Inflammatory macrophage treated with lipopolysaccharide for 4 hours (primary cell): ENCODE measurements at places on chromosomes 4 and X.

GRCh38 chrX:32408389-32408788 lies 803.0 kb downstream of the DMD start:
- peak; percentile 12 for DNase-seq

DNA sequence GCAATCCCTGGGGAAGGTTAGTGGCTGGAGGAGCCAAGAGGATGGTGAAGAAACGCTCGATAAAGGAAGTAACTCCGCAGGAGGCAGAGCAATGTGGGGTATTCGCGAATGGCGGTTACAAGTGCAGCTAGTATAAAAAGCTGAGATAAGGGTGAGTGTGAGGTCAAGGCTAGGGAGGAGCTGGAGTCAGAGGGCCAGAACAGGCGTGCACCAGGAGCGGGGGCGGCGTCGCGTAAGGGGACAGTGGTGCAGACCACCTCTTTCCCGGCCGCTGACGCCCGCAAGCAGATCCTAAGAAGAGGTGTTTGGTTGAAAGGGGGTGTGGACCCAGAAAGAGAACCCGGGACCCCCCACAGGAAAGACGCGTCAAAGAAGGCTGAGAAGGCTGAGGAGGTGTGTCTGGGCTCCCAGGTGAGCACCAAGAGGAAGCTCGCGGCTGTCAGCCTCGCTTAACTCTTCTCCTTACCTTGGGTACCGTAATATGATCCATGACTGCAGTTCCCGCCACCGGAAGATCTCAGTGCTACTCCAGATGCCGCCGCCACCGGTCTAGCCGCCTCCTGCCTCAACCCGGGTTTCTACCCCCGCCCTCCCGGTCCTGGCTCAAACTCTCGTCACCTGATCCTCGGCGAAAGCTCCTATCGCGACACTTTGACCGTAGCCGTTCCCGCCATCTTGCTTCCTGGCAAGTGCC lies at the start of gene MTMR8:
TSS of gene MTMR8 (minus strand) at position 579 of the 694 bp plus-strand sequence. CDS start at position 490, 89 bp downstream.
- DNase-seq, result peak; percentile 52

DNA sequence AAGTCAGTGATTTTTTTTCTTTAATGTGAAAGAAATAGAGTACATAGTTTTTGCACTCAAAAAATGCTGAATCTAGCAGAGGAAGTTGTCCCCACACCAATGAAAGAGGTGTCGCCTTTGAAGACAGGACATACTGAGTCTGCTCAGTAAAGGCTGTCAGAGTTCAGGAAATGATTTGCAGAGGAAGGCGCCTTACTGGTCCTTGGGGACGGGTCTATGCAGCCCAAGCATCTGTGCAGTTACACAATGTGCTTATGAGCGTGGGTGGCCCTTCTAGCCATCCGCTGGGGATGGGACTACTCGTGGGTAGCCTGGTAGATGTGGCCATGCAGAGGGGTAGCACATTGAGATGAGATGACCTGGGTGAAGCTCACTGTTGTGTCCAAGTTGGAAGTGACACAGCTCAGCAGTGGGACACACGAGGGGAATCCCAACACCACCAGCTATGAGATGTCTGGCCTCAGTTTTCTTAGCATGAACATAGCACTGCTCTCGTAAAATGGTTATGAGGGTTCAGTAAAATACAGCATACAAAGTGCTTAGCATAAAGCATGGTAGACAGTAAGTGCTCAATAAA lies 116.5 kb upstream of the RBPJ start:
- no peak for DNase-seq

GRCh38 chrX:44876086-44876485 lies 3.1 kb downstream of the KDM6A start:
- no peak for DNase-seq

GRCh38 chr4:11625211-11625610 lies 196.5 kb upstream of the HS3ST1 start:
- no peak for DNase-seq

DNA sequence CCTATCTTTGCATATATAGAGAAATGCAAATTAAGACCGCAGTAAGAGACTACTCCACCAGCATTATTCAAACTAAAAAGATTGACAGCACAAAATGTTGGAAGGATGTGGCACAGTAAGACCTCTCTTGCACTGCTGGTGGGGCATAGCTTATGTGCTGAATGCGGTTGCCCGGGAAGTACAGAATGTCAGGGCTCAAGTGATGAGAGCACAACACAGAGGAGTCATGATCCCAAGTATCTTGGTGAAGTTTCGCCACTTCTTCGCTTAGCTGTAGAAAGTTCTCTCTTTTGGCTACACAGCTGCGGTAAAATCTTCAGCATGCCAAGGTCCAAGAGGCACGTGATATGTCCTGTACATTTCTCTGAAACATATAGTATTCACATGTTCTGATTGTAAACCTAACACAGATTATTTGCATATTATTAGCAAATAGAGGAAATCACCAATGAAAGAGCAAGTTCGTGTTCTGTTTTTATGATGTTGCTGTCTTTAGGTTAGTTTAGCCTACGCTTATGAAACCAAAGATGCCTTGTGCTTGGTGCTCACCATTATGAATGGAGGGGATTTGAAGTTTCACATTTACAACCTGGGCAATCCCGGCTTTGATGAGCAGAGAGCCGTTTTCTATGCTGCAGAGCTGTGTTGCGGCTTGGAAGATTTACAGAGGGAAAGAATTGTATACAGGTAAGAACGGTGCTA lies 55.0 kb downstream of the HTT-AS start:
- DNase-seq, result peak; percentile 54

DNA sequence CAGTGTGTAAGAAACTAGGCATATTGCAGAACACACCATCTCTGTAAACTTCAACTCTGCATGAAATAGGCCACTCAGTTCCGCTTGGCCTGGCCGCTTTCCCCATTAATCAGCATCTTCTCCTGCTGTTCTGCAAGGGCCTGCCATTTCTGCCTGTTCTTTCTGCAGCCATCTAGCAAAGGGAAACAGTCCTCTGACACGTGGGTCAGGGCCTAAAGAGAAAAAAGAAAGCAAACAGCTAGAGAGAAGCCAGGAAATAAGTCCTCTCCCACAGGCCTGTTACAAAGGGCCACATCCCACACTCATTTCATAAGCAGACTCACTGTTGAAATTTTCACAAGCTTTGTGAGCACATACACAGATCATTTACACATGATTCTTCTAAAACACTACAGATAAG lies 130.1 kb downstream of the PDE5A start:
- DNase-seq, result peak; percentile 60

GRCh38 chr4:77681792-77682191 lies 76.2 kb downstream of the CXCL13 start:
- DNase-seq, result no peak

DNA sequence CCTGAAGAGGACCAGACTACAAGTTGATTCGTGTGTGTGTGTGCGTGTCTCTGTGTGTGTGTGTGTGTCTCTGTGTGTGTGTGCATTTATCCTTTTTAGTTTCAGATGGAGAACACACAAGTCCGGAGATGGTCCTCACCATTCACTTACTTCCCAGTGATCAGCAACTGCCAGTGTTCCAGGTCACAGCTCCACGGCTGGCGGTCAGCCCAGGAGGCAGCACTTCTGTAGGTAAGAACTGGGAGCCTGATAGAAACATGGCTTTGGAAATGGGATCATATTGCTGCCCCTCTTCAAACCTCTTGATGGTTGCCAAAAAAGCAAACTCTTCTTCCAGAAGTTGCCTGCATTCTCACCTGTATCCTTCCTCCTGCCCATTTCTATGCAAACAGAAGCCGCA lies 122.6 kb upstream of the ANXA3 start:
- no peak for DNase-seq

DNA sequence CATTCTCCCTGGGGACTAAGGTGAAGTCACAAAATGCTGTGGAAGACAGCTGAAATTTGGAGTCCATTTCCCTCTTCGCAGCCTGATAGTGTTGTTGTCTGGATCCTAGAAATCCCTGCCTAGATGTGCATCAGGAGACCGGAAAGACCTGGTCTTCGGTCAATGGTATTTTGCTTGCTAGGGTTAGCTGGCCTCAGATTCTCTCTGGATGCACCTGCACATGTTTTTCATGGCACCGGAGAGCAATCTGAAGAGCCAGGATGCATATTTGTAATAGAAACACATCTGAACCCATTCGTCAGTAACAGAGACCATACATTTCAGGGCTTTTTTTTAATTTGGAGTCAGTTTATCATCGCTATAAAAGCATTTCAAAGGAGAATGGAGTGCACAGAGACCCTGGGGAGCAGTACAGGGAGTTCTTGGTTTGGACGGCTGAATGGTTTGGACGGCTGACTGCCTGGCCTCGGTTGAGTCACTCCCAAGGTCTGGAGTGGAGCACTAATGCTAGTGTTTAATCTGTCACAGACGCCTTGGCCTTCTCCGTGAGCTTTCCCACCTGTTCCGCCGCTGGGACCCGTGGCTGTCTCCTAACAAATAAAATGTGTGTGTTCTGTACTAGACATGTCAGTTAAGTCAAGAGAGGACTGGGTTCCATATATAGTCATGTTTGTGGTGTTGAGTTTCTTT lies 7.5 kb upstream of the PDLIM3 start:
- DNase-seq, result no peak

DNA sequence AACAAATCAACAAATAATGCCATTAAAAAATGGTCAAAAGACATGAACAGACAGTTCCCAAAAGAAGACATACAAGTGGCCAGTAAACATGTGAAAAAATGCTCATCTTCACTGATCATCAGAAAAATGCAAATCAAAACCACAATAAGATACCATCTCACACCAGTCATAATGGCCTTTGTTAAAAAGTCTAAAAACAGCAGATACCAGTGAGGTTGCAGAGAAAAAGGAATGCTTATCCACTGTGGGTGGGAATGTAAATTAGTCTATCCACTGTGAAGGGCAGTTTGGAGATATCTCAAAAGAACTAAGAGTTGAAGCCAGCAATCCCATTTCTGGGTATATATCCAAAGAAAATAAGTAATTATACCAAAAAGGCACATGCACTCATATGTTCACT lies 668.1 kb upstream of the CPEB2 start:
- no peak for DNase-seq

- no peak for DNase-seq
Measured at GRCh38 chr4:165540206-165540830, 161.5 kb downstream of the CPE start.

DNA sequence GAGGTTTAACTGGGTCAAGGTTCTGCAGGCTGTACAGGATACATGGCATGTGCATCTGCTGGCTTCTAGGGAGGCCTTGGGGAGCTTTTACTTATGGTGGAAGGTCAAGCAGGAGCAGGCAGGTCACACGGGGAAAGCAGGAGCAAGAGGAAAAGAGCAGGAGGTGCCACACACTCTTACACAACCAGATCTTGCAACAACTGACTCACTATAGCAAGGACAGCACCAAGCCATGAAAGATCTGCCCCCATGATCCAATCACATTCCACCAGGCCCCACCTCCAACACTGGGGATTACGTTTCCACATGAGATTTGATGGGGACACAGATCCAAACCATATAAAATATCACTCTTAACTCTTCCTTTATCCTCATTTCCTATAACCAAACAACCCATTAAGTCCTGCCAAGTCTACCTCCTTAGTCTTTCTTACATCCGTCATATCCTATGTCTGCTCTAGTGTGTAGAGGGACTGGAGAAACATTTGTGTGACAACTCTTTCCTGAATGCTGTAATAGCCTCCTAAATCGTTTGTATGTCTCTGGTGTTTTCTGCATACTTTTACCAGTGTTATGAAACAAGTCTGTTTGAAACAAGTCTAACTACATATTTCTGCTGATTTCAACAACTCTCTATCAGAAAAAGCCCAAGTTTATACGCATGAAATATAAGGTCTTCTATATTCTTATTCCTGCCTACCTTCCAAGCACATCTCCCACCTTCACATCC lies 8.3 kb upstream of the RAP2C start:
- DNase-seq, result peak; percentile 29

GRCh38 chr4:126427853-126428252 lies 1113.1 kb downstream of the FAT4 start:
- no peak for DNase-seq

- DNase-seq, result no peak
Measured at GRCh38 chr4:87185146-87185870, 35.1 kb downstream of the KLHL8 start.

- peak; percentile 5 for DNase-seq
Measured at GRCh38 chrX:119236623-119237561, 807 bp downstream of the PGRMC1 start.

DNA sequence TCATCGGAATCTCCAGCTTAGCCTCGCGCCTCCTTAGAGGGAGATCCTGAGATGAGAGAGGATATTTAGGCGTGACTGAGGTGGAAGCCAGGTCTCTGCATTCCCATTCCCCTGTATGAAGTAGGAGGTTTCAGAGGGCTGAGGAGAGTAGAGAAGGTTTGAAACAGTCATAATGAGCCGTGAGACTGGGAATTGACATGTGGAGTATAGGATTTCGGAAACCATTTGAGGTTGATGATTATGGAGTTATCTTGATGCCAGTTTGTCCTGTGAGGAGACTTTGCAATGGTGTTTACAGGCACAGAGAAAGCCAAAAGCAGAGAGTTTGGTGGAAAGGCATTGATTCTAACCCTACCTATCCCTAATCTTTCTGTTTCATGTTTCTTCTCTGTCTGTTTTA lies 2.0 kb downstream of the CHST7 start:
- no peak for DNase-seq
